ENCODE measurements at places on chromosomes 5 and 9. TPM values are rescaled to one million over a fixed set of nuclear protein-coding genes. Genes with fewer than 3 reads are reported as not detected.

DMRT3 gene
- total RNA-seq, result 1.7 TPM

RALGPS1 gene
- total RNA-seq, result 23.8 TPM

DNA sequence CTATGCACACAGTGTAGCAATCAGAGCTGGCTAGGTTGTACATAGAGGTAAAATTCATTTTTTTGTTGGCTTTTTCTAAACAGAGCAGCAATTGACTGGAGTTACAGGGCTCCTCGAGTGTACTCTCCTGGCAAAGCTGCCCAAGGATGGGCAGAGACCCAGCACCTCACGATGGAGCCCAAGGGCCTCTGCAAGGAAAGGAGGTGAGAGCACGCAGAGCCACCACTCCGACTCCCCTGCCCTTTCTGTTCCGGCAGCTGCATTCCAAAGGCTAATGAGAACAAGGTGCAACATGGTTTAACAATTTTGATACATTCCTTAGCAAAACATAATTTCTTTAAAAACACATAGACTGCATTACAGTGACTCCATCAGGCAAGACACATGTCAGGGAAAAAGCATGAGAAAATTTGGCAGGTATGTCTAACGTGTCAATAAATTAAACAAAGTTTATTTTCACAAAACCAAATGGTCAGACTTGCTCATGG is 47.5 kb downstream of the SAXO1 start:
- no peak for DNase-seq

DNA sequence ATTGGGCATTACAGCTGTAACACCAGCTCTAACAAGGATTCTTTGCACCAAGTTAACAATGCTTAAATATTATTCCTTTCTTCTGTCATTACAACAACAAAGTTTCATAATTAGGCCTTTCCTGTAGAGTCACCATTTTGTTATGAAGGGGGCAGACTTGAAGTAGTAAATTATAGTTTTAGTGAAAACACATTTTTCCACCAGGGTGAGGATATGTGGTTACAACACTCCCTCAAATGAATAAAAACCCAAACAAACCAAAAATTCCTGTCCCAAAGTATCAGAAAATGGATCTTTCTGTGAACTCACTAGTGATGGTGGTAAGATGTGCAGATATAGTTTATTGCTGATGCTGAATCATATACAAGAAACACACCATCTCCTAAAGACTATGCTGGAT is 250.5 kb upstream of the TUT7 start:
- DNase-seq, result no peak

DNA sequence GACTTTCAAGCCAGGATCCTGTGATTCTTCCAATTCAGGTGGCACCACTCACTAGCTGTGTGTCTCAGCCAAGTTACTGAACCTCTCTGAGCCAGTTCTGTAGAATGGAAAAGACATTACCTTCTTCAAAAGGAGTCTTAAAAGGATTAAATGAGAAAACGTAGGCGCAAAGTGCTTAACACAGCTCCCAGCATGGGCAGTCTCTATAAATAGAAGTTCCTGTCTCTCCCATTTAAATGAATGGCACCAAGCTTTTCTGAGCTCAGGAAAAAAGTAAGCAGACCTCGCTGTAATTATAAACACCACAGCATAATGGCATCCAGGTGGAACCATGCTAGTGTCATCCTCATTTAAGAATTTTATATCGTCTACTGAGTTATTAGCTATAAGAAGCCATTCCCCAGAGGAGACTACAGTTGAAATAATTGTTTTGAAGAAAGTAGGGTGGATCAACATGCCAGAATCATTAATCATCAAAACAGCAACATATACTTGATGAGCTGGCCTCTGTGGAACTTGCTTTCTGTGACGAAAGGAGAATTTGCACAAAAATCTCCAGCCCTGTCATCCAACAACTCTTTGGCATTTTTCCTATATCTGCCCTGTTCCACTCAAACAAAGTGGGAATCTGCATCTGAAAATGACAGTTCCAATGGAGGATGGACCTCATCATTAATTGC is 188.9 kb downstream of the SPOCK1 start:
- DNase-seq, result no peak

DNA sequence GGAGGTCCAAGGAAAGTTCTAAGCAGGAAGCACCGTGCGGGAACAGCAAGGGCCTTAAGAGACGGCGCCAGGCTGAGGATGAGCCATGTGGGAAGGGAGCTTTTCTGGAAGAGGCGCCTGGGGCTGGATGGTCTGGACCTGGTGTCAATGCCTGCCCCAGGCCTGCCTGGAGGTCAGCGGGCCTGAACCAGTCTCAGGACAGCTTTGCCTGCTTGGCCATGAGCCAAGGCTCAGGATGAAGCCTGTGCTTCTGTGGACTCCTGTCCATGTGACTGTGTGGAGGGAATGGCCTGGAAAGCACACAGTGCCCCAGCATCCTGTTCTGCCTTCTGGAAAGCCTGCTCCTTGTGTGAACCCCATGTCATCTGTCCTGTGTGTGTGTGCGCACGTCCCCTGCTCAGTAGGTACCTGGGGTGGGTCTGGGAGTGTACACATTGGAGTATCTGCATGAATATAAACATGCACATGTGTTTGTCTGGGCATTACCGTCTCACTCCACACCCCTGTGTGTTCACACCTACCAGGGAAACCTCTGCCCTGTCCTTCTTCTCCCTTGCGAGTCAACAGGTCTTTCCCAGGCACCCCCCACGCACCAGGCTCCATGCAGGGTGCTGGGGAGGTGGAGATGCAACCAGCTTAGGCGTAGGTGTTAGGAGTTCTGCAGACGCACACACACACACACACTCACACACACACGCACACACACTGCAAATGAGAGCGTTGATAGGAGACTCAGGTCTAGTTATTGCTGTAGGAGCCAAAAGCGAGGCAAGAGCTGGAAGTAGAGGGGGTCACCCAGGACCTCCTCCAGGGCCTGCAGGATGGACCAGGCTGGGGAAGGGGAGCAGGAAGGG is 24.8 kb downstream of the DAB2IP start:
- no peak for DNase-seq

DNA sequence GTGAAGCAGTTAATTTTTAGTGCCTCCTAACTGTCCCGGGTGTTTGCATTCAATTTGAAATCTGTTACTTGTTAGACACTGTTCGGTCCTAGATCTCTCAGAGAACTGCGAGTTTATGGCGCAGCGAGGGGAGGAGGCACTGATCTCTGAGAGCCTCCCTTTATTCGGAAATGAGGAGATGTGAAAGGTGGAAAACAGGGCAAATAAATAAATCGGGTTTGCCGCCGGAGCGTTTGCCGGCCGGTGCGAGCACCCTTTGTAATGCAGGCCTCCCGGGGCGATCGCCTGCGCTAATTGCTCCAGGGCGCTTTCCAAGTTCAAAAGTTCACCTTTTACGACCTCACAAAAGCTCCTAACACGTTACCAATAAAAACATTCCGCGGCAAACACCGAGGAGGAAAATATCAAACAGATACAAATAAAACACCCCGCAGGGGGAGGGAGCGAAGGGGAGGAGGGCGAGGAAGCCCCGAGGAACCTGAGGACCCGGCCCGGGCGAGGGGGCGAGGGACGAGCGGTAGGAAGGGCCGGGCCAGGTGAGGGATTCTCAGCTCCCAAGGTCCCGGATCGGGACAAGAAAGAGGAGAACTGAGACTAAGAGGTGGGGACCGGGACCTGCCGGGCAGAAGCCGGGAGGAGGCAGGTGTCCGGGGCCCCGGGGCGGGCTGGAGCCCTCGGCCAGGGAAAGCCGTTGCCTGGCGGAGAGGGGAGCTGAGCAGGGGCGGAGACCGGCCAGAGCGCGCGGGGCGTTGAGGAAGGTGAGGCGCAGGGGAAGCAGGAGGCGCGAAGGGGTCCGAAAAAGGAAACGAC is 1.4 kb downstream of the NR6A1 start:
- DNase-seq, result peak; percentile 66

DNA sequence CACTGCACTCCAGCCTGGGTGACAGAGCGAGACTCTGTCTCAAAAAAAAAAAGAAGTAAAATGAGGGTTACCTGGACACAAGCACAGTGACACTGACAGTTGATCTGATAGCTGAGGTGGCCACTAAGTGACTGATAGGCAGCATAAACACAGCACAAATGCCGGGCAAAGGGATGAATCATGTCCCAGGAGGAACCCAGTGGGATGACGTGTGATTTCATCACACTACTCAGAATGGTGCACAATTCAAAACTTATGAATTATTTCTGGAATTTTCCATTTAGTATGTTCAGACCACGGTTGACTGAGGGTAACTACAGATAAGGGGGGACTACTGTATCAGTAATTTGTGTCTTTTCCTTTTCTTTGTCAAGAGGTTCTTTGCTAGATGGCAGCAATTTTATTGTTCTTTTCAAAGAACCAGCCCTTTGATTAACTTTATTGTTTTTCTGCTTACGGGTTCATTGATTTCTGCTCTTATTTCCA is 34.3 kb upstream of the RNF130 start:
- no peak for DNase-seq

- no peak for DNase-seq
Observed at GRCh38 chr9:112836394-112836793, 54.3 kb downstream of the SLC46A2 start.

DNA sequence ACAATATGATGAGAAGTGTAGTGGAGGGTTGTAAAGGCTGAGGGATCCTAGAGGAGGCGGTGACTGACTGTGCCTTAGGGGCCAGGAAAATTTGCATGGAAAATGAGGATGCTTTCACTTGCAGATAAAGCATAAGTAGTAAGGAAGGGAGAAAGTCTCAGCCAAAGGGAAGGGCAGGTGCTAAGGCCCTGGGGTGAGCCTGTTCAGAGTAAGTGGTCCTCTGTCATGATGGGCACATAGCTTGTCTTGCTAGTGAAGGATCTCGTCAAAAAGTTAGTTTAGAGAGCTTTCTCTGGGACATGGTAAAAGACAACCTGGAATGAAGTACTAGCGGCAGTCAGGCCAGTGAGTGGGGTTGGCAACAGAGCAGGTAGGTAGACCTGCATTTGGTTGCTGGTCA is 75.4 kb upstream of the CPLX2 start:
- no peak for DNase-seq
